ENCODE measurements at places on chromosomes 1 and 21.

DNA sequence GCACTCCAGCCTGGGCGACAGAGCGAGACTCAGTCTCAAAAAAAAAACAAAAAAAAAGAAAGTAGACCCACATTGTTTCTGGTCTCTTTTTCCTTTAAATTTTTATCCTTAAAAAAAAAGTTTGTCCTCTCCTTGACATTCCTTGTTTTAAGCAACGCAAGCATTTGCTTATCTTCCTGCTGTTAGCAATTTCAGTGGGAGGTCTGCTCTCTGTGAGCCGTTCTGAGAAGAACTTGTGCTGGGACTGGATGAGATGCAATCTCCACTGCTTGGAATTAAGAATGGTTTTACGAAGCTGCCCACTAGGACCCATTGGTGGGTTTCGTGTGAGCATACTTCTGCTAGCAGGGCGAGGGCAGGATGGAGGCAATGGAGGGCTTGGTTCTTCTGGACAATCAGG, 225.1 kb upstream of the TMEM51 start:
- no peak for DNase-seq

GRCh38 chr1:29395736-29396437, 159.6 kb downstream of the PTPRU start:
- no peak for DNase-seq

GRCh38 chr1:32651461-32652073, 559 bp downstream of the RBBP4 start:
- DNase-seq, result no peak

DNA sequence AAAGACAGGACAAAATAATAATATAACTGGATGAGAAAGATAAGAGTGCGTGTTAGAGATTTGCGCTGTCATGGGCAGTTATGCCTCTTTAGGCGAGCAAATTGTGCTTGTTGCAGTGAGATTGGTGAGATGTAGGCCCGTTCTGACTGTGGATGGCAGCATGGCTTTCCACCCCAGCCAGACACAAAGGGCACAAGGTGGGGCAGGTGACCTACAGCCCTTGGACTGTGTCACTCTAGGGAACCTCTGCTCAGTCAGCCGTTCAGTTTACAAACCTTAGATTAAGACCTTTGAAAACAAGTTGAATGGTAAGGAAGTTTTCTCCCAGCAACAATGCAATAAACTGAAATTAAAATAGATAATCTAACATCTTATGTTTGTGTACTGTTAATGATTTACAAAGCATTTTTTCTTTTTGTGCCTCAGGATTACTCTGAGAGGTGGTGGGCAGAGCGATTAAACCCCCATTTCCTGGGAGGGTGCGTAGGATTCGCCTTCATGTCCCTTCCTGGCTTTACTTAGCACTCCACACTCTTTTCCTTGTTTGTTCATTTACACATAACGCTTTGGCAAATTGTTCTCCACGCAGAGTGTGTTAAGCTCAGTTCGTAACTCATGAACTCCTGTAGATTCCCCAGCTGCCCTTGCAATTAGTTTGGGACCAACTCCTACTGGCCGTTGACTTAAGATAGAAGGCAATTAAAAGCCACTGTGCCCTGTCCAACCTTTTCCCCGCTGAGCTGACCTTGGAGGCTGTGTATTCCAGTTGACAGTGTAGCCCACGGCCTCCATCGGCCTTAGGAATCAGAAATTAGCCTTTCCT, 58.1 kb upstream of the IGSF5 start:
- no peak for DNase-seq

GRCh38 chr1:182762536-182762935, 27.0 kb upstream of the NPL start:
- no peak for DNase-seq

- no peak for DNase-seq
Observed at GRCh38 chr1:223617323-223618070, 48.0 kb downstream of the CAPN8 start.

DNA sequence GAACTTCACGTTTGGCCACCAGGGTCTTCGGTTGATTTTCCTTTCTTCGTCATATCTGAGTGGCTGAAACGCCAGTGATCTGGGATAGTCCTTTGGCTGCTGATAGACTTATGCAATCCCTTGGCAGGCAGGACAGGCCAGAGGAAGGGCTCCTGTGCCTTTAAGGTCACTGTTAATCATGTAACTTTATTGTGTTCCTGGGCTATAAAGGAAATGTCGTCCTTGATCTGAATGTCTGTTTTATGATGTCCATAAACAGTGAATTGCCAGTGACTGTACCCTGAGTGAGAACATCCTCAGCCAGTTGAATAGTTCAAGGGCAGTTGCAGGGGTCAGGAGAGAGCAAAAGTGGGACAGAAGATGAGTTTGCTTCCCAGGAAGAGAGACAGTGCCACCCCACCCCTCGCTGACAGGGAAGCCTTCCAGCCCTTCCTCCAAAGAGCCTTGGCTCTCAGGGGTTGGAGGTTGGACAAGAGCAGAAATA, 68.0 kb downstream of the PDE9A start:
- DNase-seq, result no peak

- no peak for DNase-seq
Observed at GRCh38 chr1:8042134-8042533, 16.0 kb upstream of the ERRFI1 start.

- peak; percentile 30 for DNase-seq
Observed at GRCh38 chr1:31587720-31588423, 11.6 kb downstream of the TINAGL1 start.

- DNase-seq, result no peak
Observed at GRCh38 chr1:76867342-76868130, at the start of gene ST6GALNAC5. ST6GALNAC5 (plus strand) TSS chr1:76867480.

DNA sequence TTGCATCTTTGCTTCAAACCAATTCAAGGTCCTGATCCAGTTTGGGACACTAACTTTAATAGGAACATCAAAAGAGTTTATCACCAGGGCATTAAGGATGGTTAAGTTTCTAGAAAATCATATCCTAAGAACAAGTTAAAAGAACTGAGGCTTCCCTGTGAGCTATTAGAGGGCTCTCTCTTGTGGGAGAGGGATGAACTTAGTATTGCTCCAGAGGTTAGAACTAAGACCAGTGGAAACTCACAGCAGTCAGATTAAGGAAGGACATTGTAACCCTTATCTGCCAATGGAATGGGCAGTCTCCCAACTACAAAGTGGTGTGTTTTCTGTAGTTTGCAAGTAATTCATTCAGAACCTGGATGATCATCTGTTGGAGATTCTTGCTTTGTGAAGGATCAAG, 36.8 kb downstream of the UBE2U start:
- DNase-seq, result no peak

DNA sequence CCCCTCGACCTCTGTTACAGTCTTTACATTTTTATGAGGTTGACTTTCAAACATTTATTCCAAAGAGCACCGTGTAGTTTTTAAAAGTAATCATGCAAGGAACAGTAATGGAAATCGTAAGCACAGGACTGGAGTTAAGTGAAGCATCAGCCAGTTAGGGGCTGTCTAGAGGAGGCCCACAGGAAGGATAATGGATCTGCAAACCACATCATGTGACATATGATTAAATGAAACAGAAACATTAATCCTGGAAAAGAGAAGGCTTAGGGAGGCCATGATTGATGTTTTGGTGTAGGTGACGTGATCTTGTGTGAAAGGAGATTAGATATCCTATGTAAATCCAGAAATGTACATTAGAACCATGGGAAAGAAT, 25.0 kb downstream of the RGS7 start:
- DNase-seq, result no peak
